ENCODE measurements at places on chromosomes 7 and 10.

GRCh38 chr10:124105594-124105993 is 12.2 kb upstream of the CHST15 start:
- no peak for DNase-seq

DNA sequence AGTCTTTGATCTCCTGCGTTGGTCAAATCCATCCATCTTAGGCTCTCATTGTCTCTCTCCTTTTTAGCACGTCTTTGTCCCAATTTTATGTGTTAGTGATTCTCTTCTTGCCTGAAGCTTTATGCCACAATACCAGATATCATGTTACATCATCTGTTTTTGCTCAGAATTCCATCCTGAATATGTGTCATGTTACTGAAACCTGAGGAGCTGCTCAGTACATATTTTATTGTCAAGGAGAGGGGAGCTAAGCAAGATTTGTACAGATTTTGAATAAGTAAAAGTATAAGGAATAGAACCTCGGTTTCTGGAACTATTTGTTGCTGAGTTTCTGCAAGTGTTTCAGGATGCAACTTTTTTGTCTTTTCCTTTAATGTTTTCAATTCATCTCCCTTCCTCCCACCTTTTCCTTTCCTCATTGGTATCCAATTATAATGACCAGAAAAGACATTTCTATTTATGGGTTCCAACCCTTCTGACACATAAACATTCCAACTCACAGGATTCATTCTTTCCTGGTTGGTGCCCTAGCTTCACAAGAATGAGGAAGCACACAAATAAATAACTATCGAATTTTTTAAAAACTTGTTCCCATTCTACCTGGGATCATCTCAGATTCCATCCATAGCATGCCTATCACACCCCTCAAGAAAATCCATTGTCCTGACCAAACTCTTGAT is 291.8 kb downstream of the CRPPA start:
- DNase-seq, result no peak

GRCh38 chr10:117001144-117001543 is 3.8 kb downstream of the SHTN1 start:
- DNase-seq, result no peak

- DNase-seq, result peak; percentile 32
Measured at GRCh38 chr7:25069900-25070443, 55.1 kb downstream of the CYCS start.

GRCh38 chr10:122494173-122494820 is 32.9 kb downstream of the HTRA1 start:
- no peak for DNase-seq

- no peak for DNase-seq
Measured at GRCh38 chr10:43215758-43216455, 51.0 kb downstream of the RASGEF1A start.

- DNase-seq, result no peak
Measured at GRCh38 chr10:76133597-76134255, 702.3 kb downstream of the LRMDA start.

- DNase-seq, result no peak
Measured at GRCh38 chr7:55965100-55965470, 700 bp downstream of the NIPSNAP2 start.

DNA sequence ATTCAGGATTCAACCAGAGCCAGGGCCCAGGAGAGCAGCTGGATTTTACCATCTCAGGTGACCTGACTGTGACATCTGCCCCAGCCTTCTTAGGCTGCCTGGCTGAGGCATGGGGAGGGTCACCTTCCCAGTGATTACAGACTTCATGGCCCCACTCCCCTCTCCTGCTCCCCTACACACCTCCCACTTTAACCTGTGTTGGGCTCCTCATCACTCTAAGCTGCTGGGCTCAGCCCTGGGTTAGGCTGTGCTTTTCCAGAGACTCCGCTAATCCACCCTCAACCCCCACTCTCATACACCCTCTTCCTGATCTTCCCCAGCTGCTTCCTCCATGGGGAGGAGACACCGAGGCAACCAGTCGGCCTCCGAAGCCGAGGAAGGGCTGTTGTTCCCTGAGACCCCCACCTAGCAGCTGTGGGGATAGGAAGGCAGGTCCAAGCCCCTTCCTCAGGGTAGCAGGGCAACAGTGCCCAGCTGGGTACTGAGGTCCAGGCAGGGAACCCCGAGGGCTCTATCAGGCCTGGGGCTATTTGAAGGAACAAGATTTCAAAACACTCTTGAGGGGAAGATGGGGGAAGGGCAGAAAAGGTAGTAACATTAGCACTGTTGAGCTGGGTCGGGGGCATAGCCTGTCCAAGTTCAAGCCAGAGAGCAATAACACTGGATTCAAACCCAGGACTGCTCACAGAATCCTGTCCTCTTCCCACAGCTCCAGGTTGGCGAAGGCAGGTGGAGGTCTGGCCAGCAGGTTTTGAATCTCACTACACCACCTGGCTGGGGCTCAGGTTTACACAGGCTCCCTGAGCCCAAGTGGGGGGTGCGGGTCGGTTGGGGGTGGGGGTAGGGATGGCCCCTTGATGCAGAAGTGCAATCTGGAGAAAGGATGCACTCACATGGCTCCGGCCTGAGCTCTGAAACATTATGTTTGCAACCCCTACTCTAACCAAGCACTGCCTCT is 1.8 kb downstream of the IMPDH1 start:
- no peak for DNase-seq

GRCh38 chr10:76553263-76554032 is 1084.2 kb downstream of the KCNMA1 start:
- no peak for DNase-seq

DNA sequence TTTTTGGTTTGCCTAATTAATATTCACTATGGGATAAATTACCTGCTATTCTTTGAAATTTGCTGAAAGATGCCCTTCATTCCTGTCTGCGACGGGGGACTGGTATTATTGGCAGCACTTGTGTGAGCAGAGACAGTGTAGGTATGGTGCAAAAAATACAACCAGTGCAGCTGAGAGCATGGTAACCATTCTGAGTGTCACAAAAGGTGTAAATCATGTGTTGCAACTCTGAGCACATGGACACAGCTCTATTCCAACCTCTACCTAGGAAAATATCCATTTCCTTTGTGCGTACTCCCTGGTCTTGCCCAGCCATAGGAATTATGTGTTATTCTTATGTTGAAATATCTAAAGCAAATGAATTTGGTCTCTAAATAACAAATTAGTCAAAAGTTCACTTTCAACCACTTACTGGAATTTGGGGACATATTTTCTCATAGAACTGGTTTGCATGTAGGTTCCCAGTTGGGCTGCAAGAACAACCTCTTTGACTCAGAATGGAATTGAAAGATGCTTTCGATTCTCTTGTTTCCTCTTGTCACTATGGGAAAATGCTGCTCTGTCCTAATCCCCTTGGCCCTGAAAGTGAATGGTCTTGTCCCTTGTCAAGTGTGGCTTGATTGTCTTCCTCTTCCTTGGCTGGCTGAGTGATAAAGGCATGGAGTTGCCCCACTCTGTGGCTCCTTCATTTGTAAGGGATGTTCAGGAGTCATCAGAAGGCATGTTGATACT is 57.0 kb downstream of the CELF2 start:
- DNase-seq, result no peak

- DNase-seq, result no peak
Measured at GRCh38 chr10:12027539-12027938, 15.1 kb downstream of the UPF2 start.

DNA sequence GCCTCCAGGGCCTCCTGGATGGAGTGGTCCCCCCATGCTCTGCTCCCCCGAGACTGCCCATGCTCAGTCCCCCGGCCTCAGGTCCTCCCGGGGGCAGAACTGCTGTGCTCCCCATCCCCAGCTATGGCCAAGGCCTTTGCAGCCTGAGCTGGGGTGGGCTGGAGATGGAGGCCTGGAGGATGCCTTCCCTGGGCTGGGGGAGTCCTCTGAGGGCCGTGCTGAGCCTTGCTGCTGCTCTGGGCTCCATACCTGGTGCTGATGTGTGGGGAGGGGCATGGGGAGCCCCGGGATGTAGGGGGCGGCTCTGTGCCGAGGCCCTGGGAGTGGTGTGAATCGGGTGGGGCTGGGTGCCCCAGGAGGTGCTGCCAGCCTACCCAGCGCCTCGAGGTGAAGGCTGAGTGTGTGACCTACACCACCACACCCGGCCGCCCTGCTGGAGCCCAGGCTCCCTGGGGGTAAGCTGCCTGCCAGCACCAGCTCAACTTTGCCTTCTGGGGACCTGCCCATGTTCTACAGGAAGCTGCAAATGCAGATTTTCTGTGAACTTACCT is 109.5 kb downstream of the UNCX start:
- DNase-seq, result no peak

Data from NCI-H774 (cell line).